Aorta (tissue), 5 donors: ENCODE measurements at places on chromosomes 7 and 10. TPM values are rescaled to one million over a fixed set of nuclear protein-coding genes. Genes with fewer than 3 reads are reported as not detected.

ACSL5 gene
- 0.92 TPM for polyA plus RNA-seq

CDK14 gene
- polyA plus RNA-seq, result 4.6 TPM

RAB19 gene
- not detected for polyA plus RNA-seq

AKR1B15 gene
- polyA plus RNA-seq, result not detected

AASS gene
- 4.3 TPM for polyA plus RNA-seq

TMEM184A gene
- 0.84 TPM for polyA plus RNA-seq

TCF7L2 gene
- polyA plus RNA-seq, result 24.5 TPM

RET gene
- polyA plus RNA-seq, result 0.25 TPM

KIN gene
- 9.3 TPM for polyA plus RNA-seq
